ENCODE measurements at places on chromosomes 1 and 21. TPM values are rescaled to one million over a fixed set of nuclear protein-coding genes. Genes with fewer than 3 reads are reported as not detected.

Gene IGSF9
- total RNA-seq: 13.8 TPM

GRCh38 chr21:44850905-44851657 lies 22.4 kb downstream of the PTTG1IP start:
- no peak for DNase-seq

Gene TAS1R1
- total RNA-seq: not detected

DNA sequence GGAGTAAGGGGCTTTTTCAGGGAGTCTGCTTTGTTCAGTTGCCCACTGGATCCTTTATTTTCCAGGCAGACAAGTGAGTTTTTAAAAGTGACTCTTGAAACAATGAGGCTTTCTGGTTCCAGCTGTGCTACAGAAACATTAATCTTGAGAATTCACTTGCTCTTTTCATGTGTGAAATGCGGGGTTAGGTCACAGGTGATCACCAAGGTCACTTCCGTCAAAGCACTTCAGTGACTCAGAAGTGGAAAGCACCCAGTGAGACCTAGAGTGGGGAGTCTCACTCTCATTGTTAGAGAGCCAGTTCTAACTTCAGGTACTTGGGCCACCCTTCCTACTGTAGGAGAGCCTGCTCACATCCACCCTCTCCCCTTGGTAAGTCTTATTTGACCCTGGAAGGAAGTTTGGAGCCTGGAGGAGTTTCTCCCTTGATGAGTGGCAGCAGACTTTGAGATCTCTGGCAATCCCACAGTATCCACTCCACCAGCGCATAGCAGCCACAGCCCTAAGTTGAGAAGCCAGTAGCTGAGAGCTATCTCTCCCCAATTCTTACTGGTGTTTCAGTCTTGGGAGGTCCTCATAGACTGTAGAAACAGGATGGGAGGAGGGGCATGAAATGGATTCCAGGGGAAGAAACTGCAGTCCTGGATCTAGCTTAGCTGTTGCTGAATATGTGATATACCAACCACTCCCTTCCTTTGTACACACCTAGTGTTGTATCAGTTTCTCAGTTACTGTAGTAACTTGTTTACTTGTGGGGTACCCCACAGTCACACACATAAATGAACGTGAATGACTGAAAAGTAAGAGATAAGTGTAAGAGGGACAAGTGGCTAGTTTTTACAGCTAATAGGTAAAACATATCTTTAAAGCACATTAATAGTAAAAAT lies 3.1 kb downstream of the TACSTD2 start:
- DNase-seq: no peak

GRCh38 chr1:238177960-238178645 lies 287.4 kb upstream of the ZP4 start:
- DNase-seq: no peak

Gene MMEL1
- 18.1 TPM for total RNA-seq

DNA sequence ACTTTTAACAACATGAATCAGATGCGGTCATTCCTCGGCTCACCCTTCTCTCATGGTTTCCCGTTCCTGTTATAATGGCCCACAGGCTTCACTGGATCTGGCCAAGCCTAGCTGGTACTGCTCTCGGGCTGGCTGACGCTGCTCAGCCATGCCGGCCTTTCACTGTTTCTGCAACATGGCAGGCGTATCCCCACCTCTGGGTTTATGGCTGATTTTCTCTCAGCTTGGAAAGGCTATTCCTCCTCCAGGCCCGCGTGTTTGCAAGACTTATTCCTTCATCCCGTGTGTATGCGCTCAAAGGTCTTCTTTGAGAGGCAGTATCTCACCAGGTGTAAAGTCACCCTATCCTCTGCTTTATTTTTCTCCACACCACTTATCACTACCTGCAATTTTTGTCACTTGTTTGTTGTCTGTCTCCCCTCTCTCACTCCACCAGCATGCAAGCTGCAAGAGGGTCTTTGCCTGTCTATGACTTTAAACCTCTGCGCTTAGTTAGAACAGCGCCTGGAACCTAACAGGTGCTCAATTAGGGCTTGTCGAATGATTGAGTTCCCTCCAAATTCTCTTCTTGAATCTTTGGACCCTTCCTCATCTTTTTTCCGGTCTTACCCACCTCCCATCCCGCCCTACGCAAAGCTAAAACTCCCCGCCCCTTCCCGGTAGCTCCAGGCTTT lies 491 bp upstream of the RAP1A start:
- no peak for DNase-seq

- DNase-seq: no peak
These were observed 187.5 kb upstream of the C21orf91 start for GRCh38 chr21:18006691-18007090.

Gene SPRR4
- total RNA-seq: not detected

DNA sequence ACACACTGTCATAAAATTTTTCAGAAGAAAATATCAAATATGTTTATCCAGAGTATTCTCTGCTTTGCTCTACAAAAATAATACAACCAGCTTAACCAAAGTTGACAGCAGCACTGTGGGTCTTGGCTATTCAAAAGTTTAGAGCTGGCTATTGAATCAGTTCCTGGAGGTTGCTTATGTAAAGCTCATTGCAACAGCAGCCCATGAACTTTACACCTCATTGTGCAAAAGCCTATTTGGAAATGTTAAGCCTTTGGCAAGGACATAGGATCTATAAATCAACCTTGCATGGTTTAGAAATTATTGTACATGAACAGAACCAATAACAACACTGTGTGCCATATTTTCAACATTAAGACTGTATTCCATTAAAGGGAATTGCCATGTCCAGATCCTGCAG lies 714.9 kb downstream of the ADGRL2 start:
- DNase-seq: no peak

Gene FCER1A
- total RNA-seq: 0.99 TPM

- no peak for DNase-seq
These were observed 81.5 kb downstream of the MRPS6 start for GRCh38 chr21:34154878-34155277.

DNA sequence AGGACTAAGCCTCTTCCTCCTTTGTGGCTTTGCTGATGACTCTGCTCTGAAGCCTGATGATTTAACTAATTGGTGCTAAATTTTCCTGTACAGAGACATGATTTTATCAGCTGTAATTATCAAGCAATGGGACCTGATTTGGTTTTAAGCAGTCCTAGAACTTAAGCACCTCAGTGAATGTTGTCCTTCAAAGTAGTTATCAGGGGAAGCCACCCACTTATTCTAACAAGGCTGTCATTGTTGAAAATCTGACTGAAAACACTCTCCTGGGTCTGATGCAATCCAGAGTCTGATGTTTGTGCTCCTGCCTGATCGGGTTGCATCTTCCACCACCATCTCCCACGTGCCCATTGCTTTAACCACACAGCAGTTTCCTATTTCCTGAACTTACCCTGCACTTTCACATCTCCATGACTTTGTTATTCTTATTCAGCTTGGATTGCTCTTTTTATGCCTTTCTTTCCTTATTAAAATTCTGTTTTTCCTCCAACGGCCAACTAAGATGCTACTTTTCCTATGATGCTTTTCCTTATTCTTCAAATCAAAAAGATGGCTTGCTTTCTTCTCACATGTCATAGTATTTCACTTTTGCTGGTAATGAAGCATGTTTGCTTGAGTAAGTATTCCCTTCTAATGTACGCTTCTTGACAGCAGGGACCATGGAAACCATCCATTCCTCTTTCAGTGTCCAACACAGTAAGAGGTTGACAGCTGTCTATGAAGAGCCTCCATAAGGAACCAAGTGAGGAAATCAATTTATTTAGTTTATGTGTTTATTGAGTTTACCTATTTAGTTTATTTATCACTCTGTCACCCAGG lies 55.0 kb downstream of the S1PR1 start:
- DNase-seq: no peak

Gene ZMYND12
- total RNA-seq: 2.7 TPM

- DNase-seq: no peak
These were observed 353.2 kb downstream of the PLPP3 start for GRCh38 chr1:56225964-56226815.

GRCh38 chr21:46397211-46397905 lies 61.3 kb upstream of the DIP2A start:
- no peak for DNase-seq

GRCh38 chr1:21816602-21817302 lies 4.7 kb downstream of the LDLRAD2 start:
- no peak for DNase-seq

DNA sequence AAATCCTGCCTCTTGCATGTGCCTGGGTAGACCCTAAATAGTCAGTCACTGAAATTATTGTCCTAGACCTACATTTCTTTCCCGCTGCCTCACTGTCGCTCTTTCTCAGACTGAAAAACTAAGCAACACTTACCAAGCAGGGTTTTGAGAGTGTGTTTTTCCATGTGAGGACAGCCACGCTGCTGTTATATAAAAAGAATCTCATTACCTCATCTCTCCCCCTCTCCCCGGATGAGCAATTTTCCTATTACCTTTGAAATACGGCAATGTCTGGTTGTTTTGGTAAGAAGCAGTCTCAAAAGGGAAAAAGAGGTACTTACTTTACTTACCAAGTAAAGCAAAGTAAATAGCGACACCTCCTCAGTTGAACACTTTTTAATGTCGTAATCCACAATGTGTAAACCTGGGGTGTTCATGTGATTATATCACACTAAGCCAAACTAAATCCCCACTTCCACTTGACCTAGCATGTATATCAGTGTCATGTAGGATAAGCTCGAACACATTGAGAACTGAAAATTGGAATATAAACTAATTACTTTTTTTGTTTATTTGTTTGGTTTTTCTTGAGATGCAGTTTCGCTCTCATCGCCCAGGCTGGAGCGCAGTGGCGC lies 12.2 kb upstream of the VN1R5 start:
- no peak for DNase-seq

- DNase-seq: no peak
These were observed 17.5 kb downstream of the ZMYM4 start for GRCh38 chr1:35285771-35286606.

- no peak for DNase-seq
These were observed 23.2 kb downstream of the CDC73 start for GRCh38 chr1:193144999-193145398.

- no peak for DNase-seq
These were observed 561 bp upstream of the COQ8A start for GRCh38 chr1:226939438-226940028.

GRCh38 chr1:55519937-55520683 lies 304.9 kb upstream of the USP24 start:
- DNase-seq: no peak

DNA sequence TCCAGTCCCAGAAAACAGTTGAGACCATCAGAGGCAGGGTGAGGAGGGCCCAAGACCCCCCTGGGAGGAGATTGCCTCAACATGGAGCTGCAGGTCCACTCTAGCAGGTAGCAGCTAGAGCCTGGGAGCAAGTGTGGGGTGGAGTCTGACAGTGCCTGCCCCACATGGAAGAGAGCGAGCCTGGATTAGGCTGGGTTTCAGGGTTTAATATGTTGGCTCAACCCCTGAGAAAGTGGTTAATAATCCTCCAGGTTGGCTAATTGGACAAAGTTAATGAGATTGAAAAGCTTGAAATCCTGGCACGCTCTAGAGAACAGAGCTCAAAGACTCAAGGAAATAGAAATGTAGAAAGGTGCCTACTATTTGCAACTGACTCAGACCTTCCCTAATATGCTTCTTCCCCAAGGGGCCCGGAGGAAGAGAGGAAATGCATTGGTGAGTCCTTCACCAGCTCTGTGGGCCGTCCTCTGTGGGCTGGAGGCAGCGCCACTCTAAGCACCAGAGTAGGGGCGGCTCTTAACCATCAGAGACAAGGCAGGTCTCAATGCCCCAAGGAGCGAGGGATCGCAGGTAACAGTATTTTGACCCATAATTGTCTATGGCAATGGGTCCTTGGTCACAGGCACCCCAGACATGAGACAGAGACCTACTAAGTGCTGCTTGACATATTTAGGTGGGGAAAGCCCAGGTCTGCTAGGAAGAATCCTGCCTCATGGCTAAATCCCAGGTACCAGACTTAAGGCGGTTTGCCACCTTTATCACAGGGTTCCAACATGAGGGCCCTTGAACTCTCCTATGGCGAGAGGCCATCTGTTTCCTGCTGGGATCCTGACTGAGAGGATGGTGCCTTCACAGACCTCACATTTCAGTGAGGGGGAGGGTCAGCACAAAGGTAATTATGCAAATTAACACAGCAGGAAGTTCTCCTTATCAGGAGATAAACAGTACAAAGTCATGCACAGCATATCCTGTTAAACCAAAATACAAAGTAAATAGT lies 33.8 kb downstream of the RSPH1 start:
- no peak for DNase-seq

- no peak for DNase-seq
These were observed 11.5 kb downstream of the RRAGC start for GRCh38 chr1:38848071-38848470.

DNA sequence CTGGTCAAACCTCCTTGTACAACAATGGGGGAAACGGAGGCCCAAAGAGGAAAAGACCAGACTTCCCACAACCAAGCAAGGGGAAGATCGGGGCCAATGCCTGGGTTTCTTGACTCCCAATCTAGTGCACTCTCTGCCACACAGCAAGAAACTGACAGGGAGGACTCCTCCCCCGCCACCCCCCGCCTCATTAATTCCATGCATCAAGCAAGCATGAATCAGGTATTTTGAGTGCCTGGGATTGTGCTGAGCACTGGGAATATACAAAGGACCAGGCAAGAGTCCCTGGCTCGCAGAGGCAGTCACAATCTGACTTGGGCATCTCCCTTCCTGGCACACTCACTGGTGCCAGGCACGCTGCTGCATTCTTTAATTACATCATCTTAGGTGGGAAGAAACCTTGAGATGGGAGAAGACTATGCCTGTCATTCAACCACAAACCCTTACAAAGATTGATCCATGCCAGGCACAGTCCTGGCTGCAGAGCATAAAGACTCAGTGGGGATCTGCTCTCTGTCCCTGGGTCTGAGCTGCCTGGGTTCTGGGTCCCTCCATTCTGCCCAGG lies 4.4 kb upstream of the KCNC4 start:
- no peak for DNase-seq

DNA sequence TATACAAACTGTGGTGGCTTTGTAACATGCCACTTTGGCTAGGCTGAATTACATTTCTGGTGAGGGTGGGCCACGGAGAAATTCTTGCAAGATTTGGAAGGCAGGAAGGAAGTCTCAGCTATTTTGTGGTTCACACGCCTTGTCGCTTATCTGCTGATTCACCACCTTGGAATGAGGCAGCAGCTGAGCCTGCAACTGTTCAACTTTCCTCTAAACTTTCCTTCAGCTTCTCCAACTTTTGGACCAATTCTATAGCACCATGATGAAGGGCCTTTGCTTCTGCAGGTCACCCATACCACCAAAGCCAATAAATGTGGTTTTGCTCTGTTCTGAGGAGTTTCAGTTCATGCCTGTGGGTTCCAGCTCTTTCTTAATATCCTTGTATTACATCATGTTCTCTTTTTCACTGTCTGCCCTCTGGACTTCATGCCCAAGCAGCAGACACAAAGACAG lies 337.6 kb upstream of the SNX7 start:
- peak; percentile 62 for DNase-seq

GRCh38 chr21:32364796-32365195 lies 28.0 kb downstream of the URB1 start:
- no peak for DNase-seq

DNA sequence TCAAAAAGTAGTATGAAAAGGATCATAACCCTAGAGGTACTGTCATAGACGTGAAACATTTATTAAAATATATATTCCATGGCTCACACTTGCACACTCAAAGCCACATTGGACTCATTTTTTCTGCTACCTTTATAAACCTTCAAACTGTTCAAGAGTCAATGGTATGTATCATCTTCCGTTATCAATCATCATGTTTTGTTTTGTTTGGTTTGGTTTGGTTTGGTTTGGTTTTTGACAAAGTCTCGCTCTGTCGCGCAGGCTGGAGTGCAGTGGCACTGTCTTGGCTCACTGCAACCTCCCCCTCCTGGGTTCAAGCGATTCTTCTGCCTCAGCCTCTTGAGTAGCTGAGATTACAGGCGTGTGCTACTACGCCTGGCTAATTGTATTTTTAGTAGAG lies 1.8 kb downstream of the IFNAR2 start:
- no peak for DNase-seq

Data from ureter (tissue), 1 donor.